Astrocyte (in vitro differentiated cells and primary cell): ENCODE measurements at places on chromosomes 6 and 20. TPM values are rescaled to one million over a fixed set of nuclear protein-coding genes. Genes with fewer than 3 reads are reported as not detected.

The KHDRBS2 gene
- total RNA-seq, result not detected in 2 replicates

The CPNE5 gene
- total RNA-seq, result 0.11 and 0.29 TPM in 2 replicates

- DNase-seq, result no peak
Observed at GRCh38 chr6:87572021-87572420, 17.8 kb downstream of the RARS2 start.

- DNase-seq, result no peak
Observed at GRCh38 chr6:38755207-38755606, 40.1 kb downstream of the DNAH8 start.

GRCh38 chr6:133190912-133191311, 50.2 kb upstream of the EYA4 start:
- DNase-seq, result no peak

DNA sequence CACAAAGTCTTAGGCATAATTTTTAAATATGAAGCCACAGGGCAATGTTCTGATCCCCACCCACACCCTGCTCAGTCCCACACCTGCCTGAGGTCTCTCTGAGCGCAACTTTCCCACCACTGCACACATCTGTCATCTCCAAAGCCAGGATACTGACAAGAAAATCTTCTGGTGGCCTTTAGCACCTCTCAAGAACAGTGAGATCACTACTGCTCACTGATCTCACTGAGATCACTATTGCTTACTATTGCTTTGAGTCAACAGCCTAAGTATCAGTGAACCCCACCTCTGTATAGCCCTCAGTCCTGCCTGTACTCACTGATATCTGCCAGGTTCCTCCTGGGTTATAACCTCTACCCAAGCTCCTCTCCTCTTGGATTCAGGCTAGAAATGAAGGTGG, 6.4 kb downstream of the TNFRSF21 start:
- DNase-seq, result no peak

DNA sequence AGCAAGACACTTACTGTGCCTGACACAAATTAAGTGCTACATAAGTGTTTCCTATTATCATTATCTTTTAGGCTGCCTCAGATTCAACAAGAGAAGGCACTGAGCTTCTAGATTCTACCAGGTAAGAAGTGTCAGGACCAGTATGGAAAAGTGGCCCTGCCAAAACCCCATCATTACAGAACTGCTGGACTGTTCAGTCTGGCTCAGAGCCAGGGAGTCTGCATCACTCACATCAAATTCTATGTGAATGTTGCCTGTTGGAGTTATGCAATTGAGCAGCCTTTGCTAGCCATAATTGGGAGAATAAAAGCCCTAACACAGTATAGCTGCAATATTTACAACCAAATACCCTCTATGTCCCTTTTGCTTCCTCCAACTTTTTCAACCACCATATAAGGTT, 70.9 kb downstream of the ATG5 start:
- peak; percentile 45 for DNase-seq

DNA sequence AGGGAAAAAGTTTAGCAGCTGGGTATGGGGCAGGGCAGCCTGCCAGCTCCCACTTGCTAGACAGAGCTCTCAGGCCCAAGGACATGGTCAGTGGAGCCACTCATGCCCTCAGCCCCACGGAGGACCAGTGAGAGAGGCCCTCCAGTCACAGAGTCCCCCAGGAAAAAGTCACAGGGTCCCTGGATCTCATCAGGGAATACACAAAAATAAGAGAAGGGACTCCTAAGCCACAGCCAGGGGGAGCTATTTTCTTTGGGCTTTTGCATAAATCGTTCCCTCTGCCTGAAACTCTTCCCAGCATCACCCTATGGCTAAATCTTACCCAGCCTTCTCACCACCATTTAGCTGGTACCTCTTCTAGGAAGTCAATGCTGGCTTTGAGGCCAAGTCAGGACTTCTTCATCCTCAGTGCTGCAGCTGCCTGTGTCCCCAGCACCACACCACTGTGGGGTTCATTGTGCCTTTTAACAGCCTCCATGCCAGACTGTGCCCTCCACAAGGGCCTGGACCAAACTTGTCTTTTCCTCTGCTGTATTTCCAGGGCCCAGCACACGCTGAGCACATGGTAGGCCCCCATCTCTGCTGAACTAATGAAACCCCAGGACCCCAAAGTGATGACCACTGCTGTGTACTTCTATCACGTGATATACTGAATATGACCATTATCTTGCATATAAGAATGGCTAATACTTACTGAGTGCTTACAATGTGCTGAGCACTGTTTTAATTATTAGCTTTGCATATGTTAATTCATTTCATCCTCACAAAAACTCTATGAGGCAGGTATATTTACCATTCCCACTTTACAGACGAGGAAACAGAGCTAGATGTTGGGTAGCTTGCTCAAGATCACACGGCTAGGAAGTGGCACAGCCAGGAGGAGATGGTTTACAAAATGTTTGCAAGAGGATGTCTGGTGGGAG, 2.0 kb downstream of the ZNF335 start:
- DNase-seq, result peak; percentile 45

DNA sequence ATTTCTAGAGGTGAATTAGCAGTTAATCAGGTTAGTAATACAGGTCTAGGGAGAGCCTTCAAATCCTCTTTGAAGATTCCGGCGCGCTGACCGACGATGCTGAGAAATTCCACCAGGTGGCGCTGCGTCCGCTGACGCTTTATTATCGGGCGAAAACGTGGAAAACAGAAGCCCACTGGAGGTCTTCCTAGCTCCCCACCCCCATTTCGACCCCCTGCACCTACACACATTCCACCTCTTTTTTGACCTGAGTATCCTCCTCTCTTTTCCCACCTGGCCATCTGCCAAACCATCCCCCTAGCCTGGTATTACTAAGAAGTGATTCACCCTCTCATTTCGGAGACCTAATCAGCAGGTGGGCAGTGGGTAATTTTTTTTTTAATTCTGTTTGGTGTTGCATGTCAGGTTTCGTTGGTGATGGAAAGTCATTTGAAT, 65.4 kb upstream of the RIN2 start:
- peak; percentile 25 for DNase-seq
